ENCODE measurements at places on chromosomes 7 and 10. TPM values are rescaled to one million over a fixed set of nuclear protein-coding genes. Genes with fewer than 3 reads are reported as not detected.
A peak's percentile ranks its signal among the peaks of the same experiment; 100 is the strongest.

GRCh38 chr10:79292891-79293746, 54.1 kb upstream of the PPIF start:
- no peak overlapping the region for H3K27ac ChIP-seq
- no peaks in the 10 kb centered on the region for H3K27me3 ChIP-seq
- H3K36me3 ChIP-seq, result peaks cover 81% of the 10 kb centered on the region
- H3K4me3 ChIP-seq, result no peak overlapping the region
- H3K4me1 ChIP-seq, result peaks cover 12% of the 10 kb centered on the region

GRCh38 chr7:102453319-102453718, 11.3 kb downstream of the ALKBH4 start:
- H3K36me3 ChIP-seq, result peaks cover 7% of the 10 kb centered on the region
- H3K4me1 ChIP-seq, result no peaks in the 10 kb centered on the region
- no peak overlapping the region for H3K4me3 ChIP-seq
- H3K27me3 ChIP-seq, result no peaks in the 10 kb centered on the region
- no peak for DNase-seq

GRCh38 chr10:116707981-116708380, 34.4 kb downstream of the HSPA12A start:
- H3K27ac ChIP-seq, result no peak overlapping the region
- H3K27me3 ChIP-seq, result no peaks in the 10 kb centered on the region
- no peak for DNase-seq
- H3K4me3 ChIP-seq, result no peak overlapping the region
- no peaks in the 10 kb centered on the region for H3K36me3 ChIP-seq

GRCh38 chr7:28669330-28669729, 257.0 kb downstream of the CREB5 start:
- no peaks in the 10 kb centered on the region for H3K36me3 ChIP-seq
- H3K4me3 ChIP-seq, result no peak overlapping the region
- H3K27me3 ChIP-seq, result no peaks in the 10 kb centered on the region

Gene RNF148
- total RNA-seq, result not detected

- peaks cover 7% of the 10 kb centered on the region for H3K4me1 ChIP-seq
- no peaks in the 10 kb centered on the region for H3K27me3 ChIP-seq
- DNase-seq, result no peak
- H3K36me3 ChIP-seq, result 0 out of 2 replicates have a peak, but pooled peaks cover 3% of the 10 kb centered on the region
- peak overlapping the region; percentile 52 for H3K27ac ChIP-seq
Observed at GRCh38 chr7:43869867-43870240, 537 bp upstream of the MRPS24 start.

DNA sequence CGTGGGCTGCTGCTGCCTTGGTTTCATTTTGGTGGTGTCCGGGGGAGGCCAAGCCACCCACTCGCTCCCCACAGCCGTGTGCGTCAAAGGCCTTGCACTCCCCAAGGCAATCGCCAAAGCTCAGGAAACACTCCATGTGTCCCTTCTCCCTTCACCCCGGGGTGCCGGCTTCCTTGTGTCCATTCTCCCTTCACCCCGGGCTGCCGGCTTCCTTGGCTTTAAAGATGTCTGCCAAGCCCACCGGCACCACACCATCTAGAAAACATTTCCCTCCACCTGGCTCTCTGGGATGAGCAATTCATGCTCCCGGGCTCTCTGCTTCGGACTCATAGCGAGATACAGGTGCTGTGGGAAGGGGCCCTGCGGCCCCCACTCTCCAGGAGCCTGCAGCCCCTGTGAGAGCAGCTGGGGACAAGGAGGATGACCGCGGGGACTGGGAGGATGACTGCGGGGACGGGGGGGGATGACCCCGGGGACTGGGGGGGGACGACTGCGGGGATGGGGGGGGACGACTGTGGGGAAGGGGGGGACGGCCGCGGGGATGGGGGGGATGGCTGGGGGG, 322.1 kb downstream of the DNAJB6 start:
- no peak overlapping the region for H3K4me3 ChIP-seq
- no peaks in the 10 kb centered on the region for H3K36me3 ChIP-seq
- DNase-seq, result no peak
- H3K27me3 ChIP-seq, result no peaks in the 10 kb centered on the region
- no peaks in the 10 kb centered on the region for H3K4me1 ChIP-seq

GRCh38 chr10:67988606-67989005, 86.5 kb downstream of the HERC4 start:
- H3K4me3 ChIP-seq, result no peak overlapping the region
- peaks cover 3% of the 10 kb centered on the region for H3K36me3 ChIP-seq
- no peak overlapping the region for H3K27ac ChIP-seq
- DNase-seq, result no peak
- H3K27me3 ChIP-seq, result no peaks in the 10 kb centered on the region

Gene MRPL43
- total RNA-seq, result 65.5 TPM

GRCh38 chr10:102274062-102274461, 28.7 kb downstream of the GBF1 start:
- H3K27ac ChIP-seq, result no peak overlapping the region
- DNase-seq, result no peak
- no peaks in the 10 kb centered on the region for H3K27me3 ChIP-seq
- peaks cover 17% of the 10 kb centered on the region for H3K36me3 ChIP-seq
- H3K4me3 ChIP-seq, result no peak overlapping the region

Gene SKIDA1
- total RNA-seq, result 0.13 TPM

Gene SMIM30
- 42.2 TPM for total RNA-seq

- H3K4me1 ChIP-seq, result peaks cover 20% of the 10 kb centered on the region
- H3K36me3 ChIP-seq, result no peaks in the 10 kb centered on the region
- no peak overlapping the region for H3K4me3 ChIP-seq
- H3K27me3 ChIP-seq, result 0 out of 2 replicates have a peak, but pooled peaks cover 2% of the 10 kb centered on the region
- no peak overlapping the region for H3K27ac ChIP-seq
Observed at GRCh38 chr7:22555476-22555875, 55.5 kb upstream of the STEAP1B start.

Gene PNLIPRP3
- not detected for total RNA-seq

DNA sequence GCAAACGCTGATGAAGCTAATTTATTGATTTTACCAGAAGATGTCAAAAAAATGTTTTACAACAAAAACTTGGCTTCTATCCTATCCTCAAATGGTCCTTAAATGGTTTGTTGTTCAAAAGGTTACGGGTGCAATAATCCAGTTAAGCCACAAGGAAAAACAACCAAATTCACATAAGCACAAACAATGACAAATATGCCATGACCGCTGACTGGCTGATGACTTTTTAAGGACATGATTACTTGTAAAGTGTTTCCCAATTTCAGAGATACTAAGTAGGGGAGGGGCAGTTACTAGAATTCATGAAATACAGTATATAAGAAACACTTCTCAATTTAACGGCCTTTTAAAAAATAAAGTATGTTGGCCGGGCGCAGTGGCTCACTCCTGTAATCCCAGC, 28.8 kb downstream of the ABI1 start:
- H3K27ac ChIP-seq, result no peak overlapping the region
- DNase-seq, result no peak
- no peaks in the 10 kb centered on the region for H3K36me3 ChIP-seq
- H3K4me1 ChIP-seq, result peaks cover 4% of the 10 kb centered on the region

- no peaks in the 10 kb centered on the region for H3K27me3 ChIP-seq
- peaks cover 6% of the 10 kb centered on the region for H3K36me3 ChIP-seq
Observed at GRCh38 chr7:4766666-4767519, 8.5 kb upstream of the AP5Z1 start.

GRCh38 chr10:93573051-93573909, 6.8 kb downstream of the FFAR4 start:
- no peak overlapping the region for H3K4me3 ChIP-seq
- H3K36me3 ChIP-seq, result no peaks in the 10 kb centered on the region
- no peak for DNase-seq
- no peaks in the 10 kb centered on the region for H3K27me3 ChIP-seq
- H3K4me1 ChIP-seq, result no peaks in the 10 kb centered on the region
